ENCODE measurements at places on chromosomes 5 and 9.
A peak's percentile ranks its signal among the peaks of the same experiment; 100 is the strongest.

DNA sequence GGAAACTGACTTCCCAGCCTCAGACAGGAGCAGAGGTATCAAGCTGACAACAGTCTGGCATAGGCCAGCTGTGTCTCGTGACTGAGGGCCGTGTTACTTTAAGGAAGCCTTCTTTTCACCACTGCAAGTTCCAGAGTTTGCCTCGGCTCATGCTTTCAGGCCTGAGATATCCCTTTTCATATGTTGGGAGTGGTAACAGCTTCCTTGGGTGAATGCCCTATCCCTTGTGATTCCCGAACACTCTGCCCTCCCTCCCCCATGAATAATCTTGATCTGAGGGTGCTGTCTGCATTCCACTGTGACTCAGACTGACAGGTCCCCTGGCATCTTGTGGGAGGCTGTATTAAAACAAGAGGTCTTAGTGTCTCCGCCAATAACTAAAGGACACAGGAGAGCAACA is 49.7 kb upstream of the ARL15 start:
- DNase-seq = no peak

- DNase-seq = no peak
These were observed 196.2 kb downstream of the MARCHF11 start for GRCh38 chr5:15983392-15983791.

- DNase-seq = no peak
These were observed 135.1 kb upstream of the TNFAIP8 start for GRCh38 chr5:119220576-119221197.

DNA sequence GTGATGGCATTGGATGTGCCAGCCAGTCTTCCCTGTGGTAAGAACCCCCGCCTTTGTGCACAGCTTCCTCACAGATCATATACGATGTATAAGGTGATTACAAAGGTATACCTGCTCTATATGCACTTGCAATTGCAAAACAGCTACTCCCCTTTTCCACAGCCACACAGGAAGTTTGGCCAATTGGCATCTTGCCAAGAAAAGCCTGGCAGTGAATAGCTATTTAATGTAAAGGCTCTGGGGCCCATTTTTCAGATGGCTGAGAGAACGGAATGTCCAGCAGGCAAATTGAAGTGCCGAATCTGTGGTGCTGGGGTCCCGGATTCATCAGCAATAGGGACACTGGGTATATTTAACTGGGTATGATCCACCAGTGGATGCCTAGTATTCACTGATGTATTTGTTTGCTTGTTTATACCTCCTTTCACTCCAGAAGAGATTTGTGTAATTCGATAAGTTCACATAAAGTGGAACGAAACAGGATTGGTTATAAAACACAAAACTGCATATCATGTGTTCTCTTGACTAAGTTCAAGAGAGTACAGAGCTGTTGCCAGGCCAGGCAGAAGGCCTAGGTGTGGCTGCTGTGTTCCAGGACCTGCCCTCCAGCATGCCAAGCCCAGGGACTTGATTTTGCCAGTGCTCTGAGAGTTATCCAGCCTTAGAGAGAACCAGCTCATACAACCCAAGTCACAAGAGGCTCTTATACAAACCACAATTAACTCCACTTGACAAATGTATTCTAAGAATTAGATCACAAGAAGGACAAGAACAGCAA is 27.7 kb upstream of the GABRP start:
- peak; percentile 4 for DNase-seq

DNA sequence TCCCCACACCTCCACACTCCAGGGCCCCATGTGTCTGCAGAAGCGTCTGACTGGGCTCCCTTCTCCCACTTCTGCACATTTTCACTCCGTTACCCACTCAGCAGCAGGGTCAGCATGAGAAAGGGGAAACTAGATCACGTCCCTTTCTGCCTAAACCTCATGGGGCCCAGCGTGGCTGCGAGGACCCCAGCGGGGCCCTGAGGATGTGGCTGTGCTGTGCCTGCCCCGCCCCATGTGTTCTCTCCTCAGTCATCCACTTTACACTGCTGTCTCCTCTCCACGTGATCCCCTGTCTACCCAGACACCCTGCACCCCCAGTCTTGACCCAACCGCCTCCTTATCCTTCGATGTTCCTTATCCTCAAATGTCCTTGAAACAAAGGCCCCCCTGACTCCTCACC is 59.8 kb upstream of the OTULINL start:
- no peak for DNase-seq
